PC-3 (cell line): ENCODE measurements at places on chromosomes 12 and 14. TPM values are rescaled to one million over a fixed set of nuclear protein-coding genes. Genes with fewer than 3 reads are reported as not detected.

DNA sequence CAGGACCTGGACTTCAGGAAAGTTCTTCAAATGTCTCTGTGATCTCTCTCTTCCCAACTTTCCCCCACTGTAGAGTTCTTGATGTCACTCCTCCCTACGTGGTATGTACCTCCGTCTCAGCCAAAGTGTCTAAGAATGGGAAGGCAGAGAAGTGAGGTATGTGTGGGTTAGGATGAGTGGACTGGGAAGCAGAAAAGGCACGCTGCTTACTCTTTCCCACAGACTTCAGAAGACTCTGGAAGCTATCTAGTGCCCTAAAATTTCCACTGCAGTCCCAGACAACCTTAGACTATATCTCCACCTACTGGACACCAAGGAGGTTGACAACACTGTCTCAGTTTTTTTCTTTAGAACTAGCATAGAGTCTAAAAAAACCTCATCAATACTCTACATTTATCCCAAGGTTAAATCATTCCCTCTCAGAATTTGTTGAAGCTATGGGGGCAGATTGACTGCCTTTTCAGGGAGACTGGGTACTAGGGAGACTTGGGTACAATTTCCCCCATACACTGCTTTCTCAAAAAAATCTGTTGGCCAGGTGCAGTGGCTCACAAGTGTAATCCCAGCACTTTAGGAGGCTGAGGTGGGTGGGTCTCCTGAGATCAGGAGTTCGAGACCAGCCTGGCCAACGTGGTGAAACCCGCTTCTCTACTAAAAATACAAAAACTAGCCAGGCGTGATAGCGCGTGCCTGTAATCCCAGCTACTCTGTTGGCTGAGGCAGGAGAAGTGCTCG is 20.6 kb upstream of the ITGA5 start:
- peaks cover 20% of the 10 kb centered on the region; the same call in 1 of the 2 replicates for H3K4me1 ChIP-seq
- peaks cover 9% of the 10 kb centered on the region; the same call in 1 of the 2 replicates for H3K27me3 ChIP-seq
- peak; percentile 72 for DNase-seq
- H3K4me3 ChIP-seq: no peak overlapping the region
- H3K36me3 ChIP-seq: no peaks in the 10 kb centered on the region

DNA sequence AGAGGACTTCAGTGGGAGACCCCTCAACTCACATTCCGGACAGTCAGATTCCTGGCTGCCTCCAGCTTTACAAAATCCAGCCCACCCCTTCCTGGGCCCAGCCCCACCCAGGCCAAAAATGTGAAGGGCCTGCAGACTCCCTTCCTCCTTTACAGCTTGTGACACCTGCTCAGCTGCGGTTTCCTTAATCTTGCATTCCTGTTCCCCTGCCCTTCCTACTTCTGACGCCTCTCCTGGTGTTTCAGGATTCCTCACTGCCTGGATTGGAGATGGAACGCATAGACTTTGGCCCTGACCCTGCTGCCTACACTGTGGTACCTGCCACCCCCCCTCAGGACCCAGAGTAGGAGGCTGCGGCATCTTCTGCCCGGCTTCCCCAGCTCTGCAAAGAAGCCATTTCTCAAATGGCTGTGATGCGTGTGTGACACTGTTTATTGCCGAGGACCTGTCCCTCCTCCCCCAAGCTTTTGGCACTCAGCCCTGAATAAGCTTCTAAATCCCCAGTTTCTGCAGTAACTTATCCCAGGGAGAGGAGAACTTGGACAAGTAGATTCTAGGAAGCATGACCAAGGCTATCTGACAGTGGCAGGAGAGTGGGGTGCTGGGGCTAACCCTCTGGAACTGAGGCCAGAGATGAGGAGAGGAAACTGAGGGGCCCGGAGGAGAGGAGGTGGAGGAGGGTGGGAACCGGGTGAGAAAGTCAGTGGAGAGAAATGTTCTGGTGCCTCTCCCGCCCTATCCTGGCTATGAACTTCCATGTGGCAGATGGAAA is 24.9 kb upstream of the BCDIN3D start:
- H3K27ac ChIP-seq: no peak overlapping the region
- no peaks in the 10 kb centered on the region for H3K36me3 ChIP-seq
- DNase-seq: peak; percentile 35
- H3K27me3 ChIP-seq: no peaks in the 10 kb centered on the region
- H3K4me1 ChIP-seq: peaks cover 8% of the 10 kb centered on the region

DNA sequence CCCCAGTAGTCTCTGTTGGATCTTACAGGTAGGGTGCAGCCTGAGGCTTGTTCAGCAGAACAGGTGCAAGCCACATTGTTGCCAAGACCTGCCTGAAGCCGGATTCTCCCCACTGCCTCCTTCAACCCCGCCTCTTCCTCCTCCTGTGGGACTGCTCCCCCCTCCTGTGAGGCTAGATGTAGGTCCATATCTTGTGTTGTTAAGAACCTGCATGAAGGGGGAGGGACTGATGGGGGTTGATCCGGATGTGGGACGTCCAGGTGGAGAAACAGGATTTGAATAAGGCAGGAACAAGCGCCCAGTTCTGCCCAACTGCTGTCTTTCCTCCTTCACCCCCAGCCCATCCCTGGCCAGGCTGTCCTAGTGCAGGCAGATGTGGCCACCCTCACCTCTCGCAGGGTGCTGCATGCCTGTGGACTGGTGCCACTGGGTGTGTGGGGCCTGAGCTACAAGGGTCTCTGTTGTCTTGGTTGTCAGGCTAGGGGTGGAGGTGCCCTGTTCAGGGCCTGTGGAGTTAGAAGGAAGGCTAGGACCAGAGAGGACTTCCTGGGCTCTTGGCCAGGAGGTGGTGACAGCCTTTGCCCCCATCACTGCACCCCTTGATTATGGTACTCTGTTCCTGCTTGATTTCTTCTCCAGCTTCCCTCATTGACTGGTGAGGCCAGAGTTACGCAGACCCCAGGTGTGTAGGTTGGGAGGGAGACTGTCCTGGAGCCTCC is 1.4 kb downstream of the NR4A1 start:
- peaks cover 23% of the 10 kb centered on the region for H3K4me1 ChIP-seq
- no peak overlapping the region for H3K27ac ChIP-seq
- no peaks in the 10 kb centered on the region for H3K27me3 ChIP-seq
- DNase-seq: peak; percentile 42

- no peak overlapping the region for H3K27ac ChIP-seq
- DNase-seq: peak; percentile 27
- H3K4me3 ChIP-seq: no peak overlapping the region
- no peaks in the 10 kb centered on the region for H3K36me3 ChIP-seq
These were observed 658.5 kb downstream of the DIO2 start for GRCh38 chr14:79552778-79553177.

DNA sequence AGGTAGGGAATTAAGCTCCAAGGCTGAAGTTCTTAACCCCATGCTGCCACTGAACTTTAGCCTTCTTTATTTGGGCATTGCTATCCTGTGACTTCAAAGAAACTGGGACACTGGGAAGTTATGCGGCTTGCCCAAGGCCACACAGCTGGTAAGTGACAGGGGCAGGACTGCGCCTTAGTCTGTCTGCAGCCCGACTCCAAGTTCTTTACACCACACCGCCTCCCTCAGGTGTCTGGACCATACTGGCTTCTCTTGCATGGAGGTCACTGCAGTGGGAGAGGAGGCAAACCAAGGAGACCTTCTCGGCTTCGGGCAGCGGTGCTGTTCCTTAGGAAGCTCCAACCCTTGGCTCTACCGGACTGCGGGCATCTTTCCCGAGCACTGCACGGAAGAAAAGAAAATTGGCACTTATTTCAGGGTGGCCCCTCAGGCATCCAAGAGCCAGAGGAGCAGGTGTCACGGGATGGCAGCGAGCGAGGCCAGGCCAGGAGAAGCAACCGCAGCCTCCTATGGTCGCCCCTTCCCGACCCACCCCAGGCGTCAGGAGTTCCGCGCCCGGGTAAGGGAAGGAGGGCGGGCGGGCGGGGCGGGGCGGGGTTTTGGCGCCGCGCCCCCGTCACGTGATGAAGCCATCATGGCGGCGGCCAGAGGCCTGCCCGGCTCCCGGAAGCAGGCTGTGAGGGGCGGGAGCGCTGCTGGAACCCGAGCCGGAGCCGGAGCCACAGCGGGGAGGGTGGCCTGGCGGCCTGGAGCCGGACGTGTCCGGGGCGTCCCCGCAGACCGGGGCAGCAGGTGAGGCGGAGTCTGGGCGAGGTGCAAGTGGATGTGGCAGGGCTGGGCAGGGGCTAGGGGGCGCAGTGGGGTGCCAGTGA is 16.4 kb upstream of the ESPL1 start:
- H3K4me3 ChIP-seq: peak overlapping the region; percentile 99
- DNase-seq: peak; percentile 80
- peaks cover 19% of the 10 kb centered on the region for H3K4me1 ChIP-seq
- peak overlapping the region; percentile 84 for H3K27ac ChIP-seq
- H3K36me3 ChIP-seq: peaks cover 4% of the 10 kb centered on the region; the same call in 1 of the 2 replicates

- H3K27ac ChIP-seq: no peak overlapping the region
- no peaks in the 10 kb centered on the region for H3K36me3 ChIP-seq
- H3K4me3 ChIP-seq: no peak overlapping the region
- DNase-seq: peak; percentile 71
- no peaks in the 10 kb centered on the region for H3K4me1 ChIP-seq
These were observed 95.9 kb downstream of the OTOGL start for GRCh38 chr12:80195074-80195726.

DNA sequence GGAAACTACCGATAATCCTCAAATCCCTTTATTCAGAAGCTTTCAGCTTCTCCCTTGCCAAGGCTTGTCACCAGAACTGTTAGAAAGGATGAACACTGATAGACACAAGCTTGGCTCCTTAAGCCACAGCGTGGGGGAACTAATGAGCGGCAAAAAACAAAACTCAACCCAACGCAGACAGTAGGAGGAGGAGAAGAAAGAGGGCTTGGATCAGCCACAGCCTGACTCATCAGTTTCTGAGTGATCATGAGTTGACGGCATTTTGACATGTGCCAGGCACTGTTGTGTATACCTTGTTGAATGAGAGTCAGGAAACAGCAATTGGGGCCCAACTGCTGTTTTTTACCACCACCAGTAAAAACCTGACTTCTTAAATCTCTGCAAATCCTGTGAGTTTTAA is 23.7 kb downstream of the PLXNC1 start:
- no peak overlapping the region for H3K27ac ChIP-seq
- peak; percentile 56 for DNase-seq
- H3K4me3 ChIP-seq: no peak overlapping the region
- peaks cover 29% of the 10 kb centered on the region for H3K27me3 ChIP-seq
- no peaks in the 10 kb centered on the region for H3K36me3 ChIP-seq
- H3K4me1 ChIP-seq: peaks cover 25% of the 10 kb centered on the region

DNA sequence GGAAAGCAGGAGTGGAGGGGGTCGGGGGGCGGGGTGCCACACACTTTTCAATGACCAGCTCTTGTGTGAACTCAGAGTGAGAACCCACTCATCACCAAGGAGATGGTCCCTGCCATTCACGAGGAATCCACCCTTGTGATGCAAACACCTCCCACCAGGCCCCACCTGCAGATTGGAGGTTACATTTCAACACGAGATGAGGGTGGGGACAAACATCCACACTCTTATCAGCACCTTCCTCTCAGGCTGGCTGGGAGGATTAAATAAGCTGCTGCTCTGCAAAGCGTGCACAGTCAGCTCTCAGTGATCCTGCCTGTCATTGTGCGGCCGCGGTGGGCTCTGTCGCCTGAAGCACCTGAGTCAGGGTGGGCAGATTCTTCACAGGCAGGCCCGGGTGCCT is 39.7 kb downstream of the AACS start:
- H3K4me1 ChIP-seq: no peaks in the 10 kb centered on the region
- no peaks in the 10 kb centered on the region for H3K27me3 ChIP-seq
- H3K27ac ChIP-seq: no peak overlapping the region
- DNase-seq: no peak
- no peak overlapping the region for H3K4me3 ChIP-seq
- peaks cover 44% of the 10 kb centered on the region for H3K36me3 ChIP-seq

KRT78 gene
- total RNA-seq: 0.12 and 0.15 TPM in 2 replicates

NKX2-8 gene
- not detected in 2 replicates for total RNA-seq

GSC gene
- not detected in 2 replicates for total RNA-seq

KRT80 gene
- 19.8 and 30.1 TPM in 2 replicates for total RNA-seq
